ENCODE measurements at places on chromosomes 16 and 17.

GRCh38 chr17:36837195-36837938 is 99.9 kb upstream of the LHX1 start:
- no peak for DNase-seq

DNA sequence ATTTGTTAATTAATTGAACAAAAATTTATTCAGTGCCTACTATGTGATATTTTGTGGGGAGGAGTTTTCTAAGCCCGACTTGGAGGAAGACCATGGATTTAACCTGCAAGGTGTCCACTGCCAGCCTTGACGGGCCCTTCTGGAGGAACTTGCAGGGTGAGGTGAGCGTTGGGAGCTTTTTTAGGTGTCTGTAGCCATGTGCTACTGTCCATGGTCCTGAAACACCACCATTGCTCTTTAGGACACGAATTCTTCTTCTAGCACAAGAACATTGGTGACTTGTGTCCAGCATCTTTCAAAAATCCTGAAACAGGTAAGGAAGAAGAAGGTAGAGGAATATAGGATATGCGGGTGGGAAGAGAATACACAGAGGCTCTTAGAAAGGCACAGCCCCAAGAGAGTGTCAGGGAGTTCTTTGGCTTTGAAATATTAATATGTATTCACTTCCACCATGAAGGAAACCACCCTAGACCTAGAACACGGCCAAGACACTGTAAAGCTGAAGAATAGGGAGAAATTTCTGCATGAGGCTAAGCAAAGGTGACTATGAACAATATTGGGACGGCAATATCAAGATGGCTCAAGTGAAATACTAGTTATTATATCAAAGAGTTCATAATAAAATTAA is 27.9 kb upstream of the OR4D1 start:
- DNase-seq, result peak; percentile 82

- no peak for DNase-seq
These were observed 28.2 kb downstream of the MAP1LC3B start for GRCh38 chr16:87420026-87421002.

GRCh38 chr16:76816475-76816874 is 374.5 kb upstream of the MON1B start:
- DNase-seq, result no peak

- DNase-seq, result peak; percentile 35
These were observed 225.3 kb upstream of the COX10 start for GRCh38 chr17:13843862-13844635.

GRCh38 chr17:44898768-44899073 is 524 bp downstream of the EFTUD2 start:
- DNase-seq, result no peak

- peak; percentile 45 for DNase-seq
These were observed 54.4 kb upstream of the PABPN1L start for GRCh38 chr16:88920618-88921590.

DNA sequence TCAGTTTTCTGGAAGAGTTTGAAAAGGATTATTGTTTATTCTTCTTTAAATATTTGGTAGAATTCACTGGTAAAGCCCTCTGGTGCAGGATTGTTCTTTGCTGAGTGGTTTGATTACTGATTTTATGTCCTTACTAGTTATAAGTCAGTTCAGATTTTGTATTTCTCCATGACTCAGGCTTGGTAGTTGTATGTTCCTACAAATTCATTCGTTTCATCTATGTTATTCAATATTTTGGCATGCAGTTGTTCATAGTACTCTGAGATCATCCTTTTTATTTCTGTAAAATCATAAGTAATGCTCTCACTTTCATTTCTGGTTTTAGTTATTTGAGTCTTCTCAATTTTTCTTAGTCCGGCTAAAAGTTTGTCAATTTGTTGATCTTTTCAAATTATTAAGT is 58.1 kb upstream of the CRYM start:
- no peak for DNase-seq

GRCh38 chr17:64009571-64010402 is 10.6 kb downstream of the ICAM2 start:
- peak; percentile 21 for DNase-seq

GRCh38 chr17:35738519-35739133 is 7.2 kb downstream of the RASL10B start:
- DNase-seq, result no peak

DNA sequence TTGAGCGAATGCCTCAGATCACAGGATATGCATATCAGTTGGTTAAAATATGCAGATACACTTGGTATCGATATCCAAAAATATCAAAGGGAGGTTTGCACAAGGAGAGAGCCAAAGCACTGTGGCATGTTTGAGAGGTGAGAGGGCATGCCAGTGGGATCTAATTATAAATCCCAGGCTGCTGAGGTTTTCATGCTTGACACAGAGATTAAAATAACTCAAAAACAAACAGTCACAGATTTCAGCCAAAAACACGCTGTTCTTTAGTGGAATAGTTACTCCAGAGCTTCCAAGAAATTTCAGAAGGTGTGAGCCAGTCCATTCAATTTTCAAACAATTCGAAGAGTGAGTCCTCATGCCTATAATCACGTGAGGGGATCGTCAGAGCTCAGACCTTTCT is 477.9 kb downstream of the SOX9 start:
- peak; percentile 62 for DNase-seq

DNA sequence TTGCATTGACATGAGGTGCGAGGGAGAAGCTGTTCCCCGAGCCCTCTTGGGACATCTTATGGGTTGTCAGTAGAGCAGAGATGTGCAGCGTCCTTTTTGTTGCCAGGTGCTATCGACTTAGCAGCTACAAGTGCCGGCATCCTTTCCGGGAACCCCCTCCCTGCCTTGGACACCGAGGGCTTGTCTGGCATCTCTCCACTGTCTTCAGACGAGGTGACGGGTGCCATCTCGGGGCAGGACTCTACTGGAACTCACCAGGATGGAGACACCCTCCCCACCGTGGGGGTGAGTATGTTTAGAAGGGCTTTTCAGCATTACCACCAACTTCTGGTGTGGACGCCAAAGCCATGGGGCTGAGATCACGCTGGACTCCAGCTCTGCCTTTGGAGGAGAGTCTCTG is 11.8 kb upstream of the JPT2 start:
- no peak for DNase-seq

GRCh38 chr16:56278196-56278855 is 87.0 kb downstream of the GNAO1 start:
- DNase-seq, result no peak

All from astrocyte of the hippocampus (primary cell).